HFFc6 (cell line): ENCODE measurements at places on chromosomes 16 and 17. TPM values are rescaled to one million over a fixed set of nuclear protein-coding genes. Genes with fewer than 3 reads are reported as not detected.

Gene MYH10
- total RNA-seq: 53.3 to 70.3 TPM (median 57.1 TPM) in 3 replicates

Gene MMP25
- 0.15 TPM in 1 of 3 replicates, not detected in the others for total RNA-seq

Gene ZSCAN10
- total RNA-seq: not detected in 3 replicates

Gene HYDIN
- 0.18 TPM in 1 of 3 replicates, not detected in the others for total RNA-seq

Gene TP53TG3C
- total RNA-seq: 0.18 TPM in 1 of 3 replicates, not detected in the others

Gene SLFN13
- total RNA-seq: 7.7 and 12.0 TPM in 2 replicates

Gene ST6GALNAC2
- 0.81 TPM in 1 of 3 replicates, not detected in the others for total RNA-seq

Gene CMTM1
- 5.1 to 5.7 TPM (median 5.6 TPM) in 3 replicates for total RNA-seq

Gene PRR15L
- not detected in 3 replicates for total RNA-seq

Gene SLC38A7
- 20.9 to 25.0 TPM (median 21.8 TPM) in 3 replicates for total RNA-seq

Gene CRYBA1
- total RNA-seq: not detected in 3 replicates

Gene DOC2B
- total RNA-seq: not detected in 3 replicates

Gene ABCA10
- 0.32 TPM in 1 of 3 replicates, not detected in the others for total RNA-seq

Gene ACSM5
- not detected in 3 replicates for total RNA-seq

Gene ADAM11
- total RNA-seq: 0.08 to 0.25 TPM (median 0.14 TPM) in 3 replicates

Gene PRDM7
- total RNA-seq: not detected in 2 replicates

Gene MPV17L
- not detected in 3 replicates for total RNA-seq

Gene PRR29
- total RNA-seq: not detected in 3 replicates

Gene ARL5C
- total RNA-seq: not detected in 2 replicates

Gene SLC47A1
- total RNA-seq: not detected in 3 replicates

Gene KRT20
- total RNA-seq: not detected in 3 replicates

Gene HIGD1B
- not detected in 3 replicates for total RNA-seq

Gene CMTM4
- total RNA-seq: 15.9 to 22.9 TPM (median 22.0 TPM) in 3 replicates

Gene MC1R
- total RNA-seq: 2.1 to 3.4 TPM (median 2.8 TPM) in 3 replicates

Gene ZDHHC7
- total RNA-seq: 70.6 to 80.4 TPM (median 77.2 TPM) in 3 replicates

Gene ENPP7
- not detected in 3 replicates for total RNA-seq

Gene GGNBP2
- total RNA-seq: 54.6 to 58.9 TPM (median 57.8 TPM) in 3 replicates

Gene TNP2
- total RNA-seq: not detected in 3 replicates

Gene CTRB2
- total RNA-seq: not detected in 3 replicates

Gene TRIM72
- not detected in 3 replicates for total RNA-seq

Gene HSD17B1
- total RNA-seq: 1.00 to 1.5 TPM (median 1.2 TPM) in 3 replicates

Gene BCO1
- total RNA-seq: not detected in 3 replicates

Gene PTX4
- total RNA-seq: 0.18 TPM in 2 of 3 replicates, not detected in the other

Gene BRICD5
- 2.1 and 3.3 TPM in 2 replicates for total RNA-seq

Gene C17orf75
- total RNA-seq: 20.8 to 23.3 TPM (median 22.0 TPM) in 3 replicates

Gene CD19
- not detected in 3 replicates for total RNA-seq

Gene GNAO1
- total RNA-seq: 0.07 to 0.42 TPM in 2 of 3 replicates, not detected in the other

Gene HCRT
- not detected in 3 replicates for total RNA-seq

Gene HEATR9
- total RNA-seq: not detected in 3 replicates

Gene MLKL
- total RNA-seq: 10.1 to 14.3 TPM (median 11.2 TPM) in 3 replicates

Gene ASPA
- not detected in 3 replicates for total RNA-seq

Gene ASPSCR1
- total RNA-seq: 27.0 to 34.5 TPM (median 32.2 TPM) in 3 replicates

Gene NPIPA3
- 1.6 to 2.5 TPM (median 1.9 TPM) in 3 replicates for total RNA-seq

Gene CACNA1H
- total RNA-seq: 0.03 and 0.37 TPM in 2 replicates

Gene PCTP
- 9.0 to 11.5 TPM (median 10.7 TPM) in 3 replicates for total RNA-seq

Gene ZNF385C
- not detected in 3 replicates for total RNA-seq

Gene RNF112
- 0.40 and 0.81 TPM in 2 replicates for total RNA-seq

Gene PIPOX
- 0.39 to 1.0 TPM (median 0.86 TPM) in 3 replicates for total RNA-seq
